Hypothalamus (tissue), 51 donors: ENCODE measurements at places on chromosomes 3 and 15.

DNA sequence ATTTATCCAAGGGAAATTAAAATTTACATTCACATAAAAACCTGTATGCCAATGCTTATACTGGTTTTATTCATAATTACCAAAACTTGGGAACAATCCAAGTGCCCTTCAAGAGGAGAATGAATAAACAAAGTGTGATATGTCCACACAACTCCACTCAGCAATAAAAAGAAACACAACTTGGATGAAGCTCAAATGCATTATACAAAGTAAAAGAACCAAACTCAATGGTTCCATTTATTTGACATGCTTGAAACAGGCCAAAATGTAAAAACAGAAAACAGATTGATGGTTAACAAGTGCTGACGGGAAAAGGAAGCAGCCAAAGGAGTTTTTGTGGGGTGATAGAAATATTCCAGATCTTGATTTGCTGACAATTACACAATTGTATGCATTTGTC lies 23.5 kb downstream of the OCA2 start:
- no peak for DNase-seq

DNA sequence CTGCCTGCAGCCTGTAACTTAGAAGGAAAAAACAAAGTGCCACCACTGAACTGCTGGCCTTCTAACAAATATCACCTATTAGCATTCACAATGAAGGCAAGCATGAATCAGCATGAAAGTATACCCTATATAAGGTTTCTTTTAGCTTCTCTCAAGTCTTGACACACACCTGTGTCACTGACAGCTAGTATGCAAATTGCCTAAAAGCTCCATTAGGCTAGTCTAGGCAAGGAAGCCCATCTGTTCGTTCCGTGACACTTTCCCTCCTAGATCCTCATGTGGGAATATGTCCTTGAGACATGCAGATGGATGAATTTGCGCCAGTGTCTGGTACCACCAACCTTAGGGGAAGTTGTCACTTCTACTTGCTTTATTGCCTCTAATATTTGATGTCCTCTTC lies 129.3 kb downstream of the RBMS3 start:
- DNase-seq, result no peak

DNA sequence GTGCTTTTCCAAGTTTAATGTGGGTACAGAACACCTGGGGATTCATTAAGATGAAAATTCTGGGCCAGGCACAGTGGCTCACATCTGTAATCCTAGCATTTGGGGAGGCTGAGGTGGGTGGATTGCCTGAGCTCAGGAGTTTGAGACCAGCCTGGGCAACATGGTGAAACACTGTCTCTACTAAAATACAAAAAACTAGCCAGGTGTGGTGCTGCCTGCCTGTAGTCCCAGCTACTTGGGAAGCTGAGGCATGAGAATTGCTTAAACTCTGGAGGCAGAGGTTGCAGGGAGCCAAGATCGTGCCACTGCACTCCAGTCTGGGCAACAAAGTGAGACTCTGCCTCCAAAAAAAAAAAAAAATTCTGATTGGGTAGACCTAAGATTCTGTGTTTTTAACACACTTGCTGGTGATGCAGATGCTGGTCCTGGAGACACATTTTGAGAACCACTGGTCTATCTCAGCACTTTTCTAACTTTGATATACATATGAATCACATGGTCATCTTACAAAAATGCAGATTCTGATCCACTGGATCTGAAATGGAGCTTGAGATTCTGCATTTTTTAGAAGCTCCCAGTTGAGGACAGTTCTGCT lies 223.8 kb upstream of the SATB1 start:
- no peak for DNase-seq

DNA sequence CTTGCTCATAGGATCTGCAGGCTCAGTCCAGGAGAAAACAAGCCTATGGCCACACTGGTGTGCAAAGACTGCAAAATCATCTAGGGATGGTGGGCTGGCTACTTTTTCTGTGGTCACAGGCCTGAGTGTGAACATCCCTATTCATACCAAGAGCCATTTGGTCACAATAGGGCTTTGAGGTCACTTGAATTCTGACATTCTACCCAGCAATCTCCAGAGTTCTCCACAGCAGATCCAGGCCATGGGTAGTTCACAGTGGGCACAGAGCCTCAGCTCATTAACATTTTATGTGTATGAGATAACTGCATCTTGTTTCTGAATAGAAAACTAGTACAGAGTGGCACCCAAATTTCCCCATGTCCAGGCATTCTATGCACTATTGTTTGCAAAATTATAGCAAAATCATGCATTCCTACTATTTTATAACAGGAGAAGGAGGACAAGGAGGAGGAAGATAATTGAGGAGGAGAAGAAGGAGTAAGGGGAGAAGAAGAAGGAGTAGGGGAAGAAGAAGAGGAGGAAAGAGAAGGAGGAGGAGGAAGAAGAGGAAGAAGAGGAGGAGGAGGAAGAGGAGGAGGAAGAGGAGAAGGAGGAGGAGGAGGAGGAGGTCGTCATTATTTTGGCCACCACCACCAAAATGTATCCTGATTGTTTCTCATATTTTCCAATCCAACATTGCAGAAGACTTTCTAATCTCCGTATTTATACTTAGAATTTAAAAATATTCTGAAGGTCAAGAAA lies 129.0 kb downstream of the SEMA6D start:
- DNase-seq, result no peak

DNA sequence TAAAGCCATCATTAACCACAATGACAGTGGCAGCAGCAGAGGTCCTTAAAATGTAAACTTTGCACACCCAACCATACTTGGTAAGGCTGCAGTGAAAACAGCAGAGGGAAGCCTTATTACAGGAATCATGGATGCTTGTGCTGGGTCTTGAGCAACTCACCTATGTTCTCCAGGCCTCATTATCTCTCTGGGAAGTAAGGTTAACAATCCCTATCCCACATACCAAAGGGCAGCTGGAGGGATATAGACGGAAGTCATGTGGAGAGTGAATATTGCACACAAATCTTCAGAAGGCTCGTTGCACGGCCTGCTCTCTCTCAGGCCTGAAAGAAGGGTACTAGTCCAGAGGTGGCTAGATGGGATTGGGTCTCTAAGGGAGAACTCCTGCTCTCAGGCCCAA lies 25.8 kb upstream of the CELF6 start:
- no peak for DNase-seq

GRCh38 chr3:64935971-64936370 lies 248.2 kb upstream of the ADAMTS9 start:
- DNase-seq, result no peak

DNA sequence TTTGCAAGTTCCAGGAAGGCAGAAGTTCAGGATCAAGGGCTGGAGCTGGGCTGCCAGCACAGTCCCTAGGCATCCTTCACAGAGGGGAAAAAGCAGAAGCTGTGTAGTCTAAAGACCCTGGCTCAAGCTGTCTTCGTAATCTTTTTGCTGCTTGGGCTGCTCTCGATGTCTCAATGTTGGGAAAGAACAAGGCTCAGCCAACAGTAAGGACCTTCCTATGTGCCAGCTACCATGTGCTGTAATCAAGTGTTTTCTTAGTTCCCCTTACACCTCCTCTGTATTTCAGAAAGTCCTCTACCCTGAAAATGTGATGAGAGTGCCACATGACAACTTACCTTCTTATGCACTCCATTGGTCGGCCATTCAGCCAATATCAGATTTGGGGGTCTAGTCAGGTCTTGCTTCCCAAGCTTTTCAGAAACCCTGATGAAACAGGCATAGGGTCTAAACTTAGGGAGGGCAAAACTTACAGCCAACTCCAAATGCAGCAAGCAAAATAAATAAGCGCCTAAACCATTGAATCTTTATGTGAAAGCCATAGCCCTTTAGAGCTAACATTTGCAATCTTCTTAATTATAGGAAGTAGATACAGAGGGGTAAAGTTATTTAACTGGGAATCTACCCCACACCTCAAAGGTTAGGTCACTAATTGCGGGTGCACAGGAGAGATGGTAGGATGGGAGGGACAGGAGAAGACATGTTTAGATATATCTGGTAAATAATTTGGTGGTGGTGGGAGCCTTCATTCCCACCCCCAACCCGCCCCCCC lies 1.2 kb upstream of the EDEM1 start:
- no peak for DNase-seq

- no peak for DNase-seq
Measured at GRCh38 chr3:13162549-13163320, 89.5 kb upstream of the IQSEC1 start.

GRCh38 chr3:33363113-33363800 lies 76.9 kb downstream of the UBP1 start:
- no peak for DNase-seq

DNA sequence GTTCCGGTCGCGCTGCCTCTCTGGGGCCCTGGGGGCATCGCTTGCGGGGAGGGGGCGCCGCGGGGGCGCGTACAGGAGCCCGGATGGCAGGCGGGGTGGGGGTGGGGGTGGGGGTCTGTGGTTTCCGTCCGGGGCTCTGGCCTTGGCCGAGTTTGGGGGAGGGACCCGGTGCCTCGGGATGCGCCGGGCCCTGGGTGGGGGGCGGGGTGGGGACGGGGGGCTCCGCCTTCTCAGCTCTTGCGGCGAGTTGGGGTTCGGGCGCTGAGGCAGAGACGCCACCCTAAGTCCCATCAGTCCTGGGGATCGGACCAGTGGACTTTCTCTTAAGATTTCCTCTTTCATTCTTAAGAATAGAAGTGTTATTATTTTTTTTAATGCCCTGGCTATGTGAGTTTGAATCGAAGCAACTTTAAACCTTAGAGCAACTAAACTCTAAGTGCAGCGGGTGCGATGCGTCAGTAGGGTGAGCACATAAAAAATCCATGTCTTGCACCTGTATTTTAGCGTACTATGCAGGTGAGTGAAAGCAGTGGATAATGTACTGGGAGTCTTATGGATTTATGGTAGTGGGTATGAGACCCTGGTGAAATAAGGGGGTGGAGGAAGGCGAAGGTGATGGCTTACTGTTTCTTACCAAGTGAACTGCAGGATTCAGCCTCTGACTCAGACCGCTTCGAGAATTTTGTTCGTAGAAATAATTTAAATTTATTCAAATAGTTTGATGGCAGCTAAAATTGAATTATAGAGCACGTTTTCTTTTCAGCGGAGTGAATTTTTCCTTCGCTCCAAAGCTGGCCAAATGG lies 762 bp downstream of the CTNNB1 start:
- DNase-seq, result peak; percentile 49

GRCh38 chr15:73228128-73228646 lies 140.6 kb downstream of the HCN4 start:
- no peak for DNase-seq

DNA sequence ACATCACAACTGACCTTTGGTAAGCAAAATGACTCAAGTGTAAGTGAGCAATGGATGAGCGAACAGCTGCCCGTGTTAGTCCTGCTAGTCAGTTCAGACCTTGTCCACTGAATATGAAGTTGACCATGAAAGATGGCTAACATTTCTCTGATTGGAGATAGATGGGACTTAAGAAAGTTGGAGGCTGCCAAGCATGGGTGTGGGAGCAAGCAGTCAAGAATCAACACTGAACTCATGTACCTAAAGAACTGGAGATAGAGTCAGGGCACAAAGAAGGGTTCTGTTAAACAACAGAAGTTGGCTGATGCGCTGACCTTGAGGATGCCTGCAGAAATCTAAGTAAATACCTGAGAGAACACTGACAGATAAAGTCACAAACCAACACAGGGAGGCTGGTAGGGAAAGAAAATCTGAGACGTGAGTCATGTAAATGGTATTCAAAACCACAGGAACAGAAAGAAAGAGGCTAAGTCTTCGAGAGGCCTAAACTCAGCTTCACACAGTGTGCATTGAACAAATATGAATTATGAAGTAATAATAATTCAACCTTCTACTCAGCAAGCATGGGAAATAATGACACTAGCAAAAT lies 30.7 kb upstream of the ANPEP start:
- DNase-seq, result no peak

DNA sequence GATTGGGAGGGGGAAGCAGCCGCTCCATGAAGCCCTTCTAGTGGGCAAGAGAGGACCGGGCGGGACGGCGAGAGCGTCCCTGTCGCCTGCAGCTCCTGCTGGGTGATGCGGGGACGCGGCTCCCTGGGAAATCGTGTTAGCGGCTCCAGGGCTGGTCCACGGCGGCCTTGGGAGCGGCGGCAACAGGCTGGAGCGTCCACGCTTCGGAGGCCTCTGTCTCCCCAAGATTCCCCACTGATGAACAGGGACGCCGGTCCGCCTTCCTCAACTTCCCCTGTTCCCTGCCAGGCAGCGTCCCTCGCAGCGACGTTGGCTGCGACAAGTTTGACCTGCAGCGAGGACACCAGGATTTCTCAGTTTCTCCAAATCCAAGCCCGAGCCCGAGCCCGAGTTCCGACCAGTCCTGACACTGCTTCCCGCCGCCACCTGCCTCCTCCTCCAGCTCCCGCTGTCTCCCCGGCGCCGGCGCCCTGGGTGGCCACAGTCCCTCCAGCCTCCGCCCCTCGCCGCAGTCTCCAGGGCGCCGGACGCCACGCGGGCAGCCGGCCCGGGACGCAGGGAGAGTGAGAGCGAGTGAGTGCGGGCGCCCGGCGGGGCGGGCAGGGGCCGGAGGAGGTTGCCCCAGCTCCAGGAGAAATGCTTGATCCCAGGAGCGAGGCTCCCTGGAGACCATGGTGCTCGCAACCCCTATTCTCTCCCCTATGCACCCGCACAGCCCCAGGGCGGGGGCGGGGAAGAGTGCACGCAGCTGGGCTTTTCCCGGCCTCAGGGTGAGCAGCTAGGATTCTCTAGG lies 78.1 kb upstream of the RNF7 start:
- DNase-seq, result no peak

DNA sequence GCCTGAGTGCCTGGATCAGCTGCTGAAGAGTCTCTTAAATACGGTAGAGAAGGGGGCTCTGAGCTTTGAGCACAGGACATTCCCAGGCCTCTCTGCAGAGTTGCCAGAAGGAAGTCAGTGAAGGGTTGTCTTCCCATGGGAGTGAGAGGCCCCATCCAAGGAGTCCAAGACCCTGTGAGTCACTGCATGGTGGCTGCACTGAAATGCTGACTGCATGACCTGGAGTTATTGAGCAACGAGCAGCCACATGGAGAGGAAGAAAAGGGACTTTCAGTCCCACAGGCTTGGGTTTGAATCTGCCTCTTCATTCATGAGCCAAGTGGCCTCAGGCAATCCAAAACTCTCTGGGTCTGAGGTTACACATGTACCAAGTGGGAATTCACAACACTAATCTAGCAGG lies 69.6 kb upstream of the RASGRF1 start:
- no peak for DNase-seq

DNA sequence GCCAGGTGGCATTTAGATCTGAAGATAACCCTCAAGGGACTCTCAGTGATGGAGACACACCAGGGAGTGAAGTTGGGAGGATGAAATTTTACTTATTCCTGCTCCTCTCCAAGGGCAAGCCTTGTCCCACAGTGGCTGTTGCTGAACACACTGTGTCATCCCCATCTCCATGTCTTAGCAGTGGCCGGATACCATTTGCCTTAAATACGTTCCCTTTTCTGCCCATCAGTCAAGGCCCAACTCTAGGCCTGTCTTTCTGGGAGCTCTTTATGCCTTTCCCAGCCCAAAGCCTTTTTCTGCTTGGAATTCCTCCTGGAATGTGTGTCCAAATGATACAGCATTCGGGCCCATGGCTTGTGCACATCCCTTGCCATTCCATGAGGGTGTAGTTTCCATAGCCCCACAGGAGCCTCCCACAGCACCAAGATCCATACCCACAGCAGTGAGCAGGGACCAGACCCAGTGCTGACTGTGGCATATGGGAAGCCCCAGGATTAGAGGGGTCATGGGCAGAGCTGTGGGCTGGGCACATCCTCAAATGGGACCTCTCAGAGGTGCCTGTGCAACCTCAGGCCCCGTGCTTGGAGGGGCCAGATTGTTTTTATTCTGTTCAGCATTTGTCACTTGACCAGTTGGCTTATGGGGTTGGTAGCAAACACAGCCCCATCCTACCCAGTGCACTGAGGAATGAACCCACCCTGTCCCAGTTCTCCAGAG lies 63.7 kb upstream of the PRR23C start:
- DNase-seq, result no peak

- no peak for DNase-seq
Measured at GRCh38 chr3:186453531-186453930, 90.6 kb downstream of the CRYGS start.

GRCh38 chr15:42504631-42505030 lies 9.2 kb downstream of the SNAP23 start:
- no peak for DNase-seq
